ENCODE measurements at places on chromosomes 12 and 14.

DNA sequence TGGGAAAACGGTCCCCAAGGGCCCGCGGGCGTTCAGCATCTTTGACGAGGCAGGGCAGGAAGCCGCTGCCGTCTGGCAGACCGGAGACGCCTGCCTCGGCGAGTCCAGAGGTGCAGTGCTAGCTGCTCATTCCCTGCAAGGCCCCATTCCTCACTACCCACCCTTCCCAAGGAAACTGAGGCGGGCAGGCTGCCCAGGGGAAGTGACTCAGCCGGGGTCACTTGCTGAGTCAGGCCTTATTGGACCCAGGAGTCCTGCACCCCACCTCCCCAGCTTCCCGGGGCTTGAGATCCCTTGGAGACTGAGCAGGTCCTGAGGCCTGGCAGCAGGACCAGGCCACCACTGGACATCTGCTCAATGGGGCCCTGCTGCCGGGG is 3.7 kb downstream of the SH2B3 start:
- DNase-seq: peak; percentile 51

DNA sequence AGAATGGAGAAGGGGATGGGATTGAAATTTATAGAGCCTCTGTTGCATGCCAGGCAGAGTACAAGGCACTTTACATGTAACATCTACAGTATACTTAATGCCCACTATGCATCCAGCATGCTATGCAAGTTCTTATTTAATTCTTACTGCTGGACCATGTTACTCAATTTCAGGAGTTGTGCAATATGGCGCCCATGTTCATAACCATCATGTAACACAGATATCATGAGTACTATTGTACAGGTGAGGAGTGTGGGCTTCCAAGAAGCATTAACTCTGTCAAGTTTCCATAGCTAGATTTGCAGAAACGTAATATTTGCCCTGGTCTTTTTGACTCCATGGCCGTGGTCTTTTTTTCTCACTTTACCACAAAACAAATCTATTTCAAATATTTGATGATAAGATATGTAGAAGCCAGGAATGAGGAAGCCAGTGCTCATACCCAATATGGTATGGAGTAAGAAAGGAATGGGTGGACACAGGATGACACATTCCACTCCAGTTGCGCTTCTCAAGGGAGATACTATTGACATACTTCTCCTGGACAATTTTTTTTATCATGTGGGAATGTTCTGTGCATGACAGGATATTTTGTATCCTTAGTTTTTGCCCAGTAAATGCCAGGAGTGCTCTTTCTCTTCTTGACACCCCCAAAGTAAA is 191.8 kb downstream of the C12orf75 start:
- DNase-seq: no peak

- no peak for DNase-seq
Observed at GRCh38 chr12:76799362-76799761, 35.4 kb downstream of the ZDHHC17 start.

DNA sequence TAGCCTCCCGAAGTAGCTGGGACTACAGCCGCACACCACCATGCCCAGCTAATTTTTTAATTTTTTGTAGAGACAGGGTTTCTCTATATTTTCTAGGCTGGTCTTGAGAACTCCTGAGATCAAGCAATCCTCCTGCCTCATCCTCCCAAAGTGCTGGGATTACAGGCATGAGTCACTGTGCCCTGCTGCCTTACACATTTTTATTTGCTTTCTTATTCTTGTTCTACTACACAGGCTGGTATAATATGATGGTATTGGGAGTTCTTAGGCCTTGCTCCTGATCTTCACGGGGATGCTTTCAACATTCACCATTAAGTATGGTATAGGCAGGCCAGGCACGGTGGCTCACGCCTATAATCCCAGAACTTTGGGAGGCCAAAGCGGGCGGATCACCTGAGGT is 21.2 kb downstream of the DGLUCY start:
- DNase-seq: no peak

DNA sequence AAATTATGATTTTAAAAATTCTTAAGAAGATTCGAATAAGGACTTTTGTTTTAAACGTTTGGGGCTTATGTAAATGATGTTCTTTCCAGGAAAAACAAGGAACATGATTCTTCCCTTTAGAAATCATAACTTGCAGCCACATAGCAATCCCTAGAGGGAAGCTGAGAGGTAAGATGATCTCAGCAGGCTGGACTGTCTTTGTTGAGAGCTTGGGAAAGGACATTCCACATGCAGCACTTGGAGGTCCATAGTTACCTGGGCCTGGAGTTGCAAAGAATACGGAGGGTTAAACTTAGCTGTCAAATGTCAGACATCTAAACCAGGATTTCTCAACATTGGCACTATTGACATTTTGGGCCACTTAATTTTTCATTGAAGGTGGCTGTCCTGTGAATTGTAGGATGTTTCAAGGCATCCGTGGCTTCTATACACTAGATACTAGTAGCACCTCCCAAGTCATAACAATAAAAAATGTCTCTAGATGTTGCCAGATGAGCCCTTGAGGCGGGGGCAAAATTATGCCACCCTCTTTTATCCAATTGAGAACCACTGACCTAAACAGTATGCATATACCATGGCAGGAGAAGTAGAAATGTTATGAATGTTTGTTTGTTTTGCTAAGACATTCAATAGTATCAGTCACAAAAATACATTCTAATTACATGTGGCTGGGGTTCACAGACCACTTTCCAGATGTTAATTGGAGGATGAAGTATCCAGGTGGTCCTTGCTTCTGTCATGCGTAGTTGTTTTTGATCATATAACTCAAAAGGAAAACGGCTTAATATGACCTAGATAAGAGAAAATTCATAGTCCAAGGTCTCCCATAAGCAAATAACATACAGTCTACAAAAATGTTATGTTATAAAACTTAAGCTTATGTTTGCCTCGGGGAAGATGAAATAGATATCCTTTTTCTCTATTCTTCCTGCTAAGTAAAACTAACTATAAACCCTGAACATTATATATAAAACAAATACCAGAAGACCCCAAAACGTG is 30.5 kb downstream of the TTC6 start:
- no peak for DNase-seq

DNA sequence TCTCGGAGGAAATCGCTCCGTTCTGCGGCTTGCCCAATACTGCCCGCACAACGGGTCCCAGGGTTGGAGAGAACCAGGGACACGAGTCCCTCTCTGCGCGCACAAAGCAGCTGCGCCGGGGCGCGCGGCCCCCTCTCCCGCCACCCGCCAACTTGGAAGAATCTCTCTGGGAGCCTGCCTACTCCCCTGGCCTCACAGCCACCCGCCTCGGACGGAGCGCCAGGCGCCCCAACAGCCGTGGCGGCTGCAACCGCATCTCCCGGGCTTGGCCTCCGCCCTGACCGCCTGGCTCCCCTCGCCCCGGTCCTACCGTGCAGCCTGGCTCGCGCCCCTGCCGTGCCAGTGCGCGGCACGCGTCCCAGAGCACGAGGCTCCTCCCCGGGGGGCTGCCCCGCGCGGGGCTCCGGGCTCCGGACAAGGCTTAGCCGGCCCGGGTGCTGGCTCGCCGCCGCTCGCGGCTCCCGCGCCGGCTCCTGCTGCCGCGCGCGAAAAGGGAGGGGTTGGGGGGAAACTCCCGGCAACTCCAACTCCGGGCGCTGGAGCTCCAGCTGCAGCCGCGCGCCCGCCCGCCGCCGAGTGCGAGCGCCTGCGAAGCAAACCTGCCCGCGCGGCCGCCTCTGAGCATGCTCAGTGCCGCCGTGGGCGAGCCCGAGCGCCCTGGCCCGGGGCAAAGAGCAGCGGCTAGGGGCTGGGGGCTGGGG is at the start of gene STXBP6:
STXBP6 (minus strand) TSS at position 580 of the 701 bp plus-strand sequence. CDS start 75,329 bp downstream, outside the sequence.
- no peak for DNase-seq

- DNase-seq: peak; percentile 36
Observed at GRCh38 chr12:111424189-111424792, 18.6 kb downstream of the SH2B3 start.

DNA sequence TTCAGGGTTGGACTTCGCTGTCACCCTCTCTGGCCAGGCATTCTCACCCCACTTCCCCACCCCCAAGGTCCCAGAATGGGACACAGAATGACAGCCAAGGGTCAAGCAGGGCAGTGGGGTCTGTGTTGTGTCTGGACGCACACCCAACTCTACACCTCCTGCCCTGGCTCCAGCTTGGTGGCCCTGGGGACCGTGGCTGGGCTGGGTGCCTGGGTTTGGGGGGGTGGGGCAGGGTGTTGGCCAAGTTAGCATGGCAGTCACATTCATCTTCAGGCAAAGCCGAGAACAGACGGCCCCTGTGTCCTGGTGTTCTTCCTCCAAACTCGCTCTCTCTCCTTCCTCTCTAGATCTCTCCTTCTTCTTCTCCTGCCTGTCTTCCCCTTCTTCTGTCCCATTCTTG is 5.6 kb downstream of the LRP1 start:
- DNase-seq: no peak

DNA sequence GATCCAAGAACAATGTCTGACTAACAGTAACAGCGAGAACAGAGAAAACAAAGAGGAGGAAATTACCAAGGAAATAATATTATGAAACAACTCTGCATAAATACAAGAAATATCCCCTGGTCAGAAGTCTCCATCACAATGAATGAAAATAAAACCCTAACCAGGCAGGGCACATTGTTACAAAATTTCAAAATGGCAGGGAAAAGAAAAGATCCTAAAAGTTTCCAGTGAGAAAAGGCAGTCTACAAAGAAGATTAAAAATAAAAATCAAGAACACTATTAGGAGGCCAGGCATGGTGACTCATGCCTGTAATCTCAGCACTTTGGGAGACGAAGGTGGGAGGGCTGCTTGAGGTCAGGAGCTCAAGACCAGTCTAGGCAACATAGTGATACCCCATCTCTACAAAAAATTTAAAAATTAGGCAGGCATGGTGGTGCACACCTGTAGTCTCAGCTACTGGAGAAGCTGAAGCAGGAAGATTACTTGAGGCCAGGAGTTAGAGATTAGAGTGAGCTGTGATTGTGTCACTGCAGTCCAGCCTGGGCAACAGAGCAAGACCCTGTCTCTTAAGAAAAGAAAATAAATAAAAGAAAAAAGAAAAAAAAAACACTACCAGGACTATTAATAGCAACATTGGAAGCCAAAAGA is 47.8 kb downstream of the FERMT2 start:
- no peak for DNase-seq

GRCh38 chr12:125330645-125331341 is 265.6 kb downstream of the AACS start:
- peak; percentile 8 for DNase-seq

DNA sequence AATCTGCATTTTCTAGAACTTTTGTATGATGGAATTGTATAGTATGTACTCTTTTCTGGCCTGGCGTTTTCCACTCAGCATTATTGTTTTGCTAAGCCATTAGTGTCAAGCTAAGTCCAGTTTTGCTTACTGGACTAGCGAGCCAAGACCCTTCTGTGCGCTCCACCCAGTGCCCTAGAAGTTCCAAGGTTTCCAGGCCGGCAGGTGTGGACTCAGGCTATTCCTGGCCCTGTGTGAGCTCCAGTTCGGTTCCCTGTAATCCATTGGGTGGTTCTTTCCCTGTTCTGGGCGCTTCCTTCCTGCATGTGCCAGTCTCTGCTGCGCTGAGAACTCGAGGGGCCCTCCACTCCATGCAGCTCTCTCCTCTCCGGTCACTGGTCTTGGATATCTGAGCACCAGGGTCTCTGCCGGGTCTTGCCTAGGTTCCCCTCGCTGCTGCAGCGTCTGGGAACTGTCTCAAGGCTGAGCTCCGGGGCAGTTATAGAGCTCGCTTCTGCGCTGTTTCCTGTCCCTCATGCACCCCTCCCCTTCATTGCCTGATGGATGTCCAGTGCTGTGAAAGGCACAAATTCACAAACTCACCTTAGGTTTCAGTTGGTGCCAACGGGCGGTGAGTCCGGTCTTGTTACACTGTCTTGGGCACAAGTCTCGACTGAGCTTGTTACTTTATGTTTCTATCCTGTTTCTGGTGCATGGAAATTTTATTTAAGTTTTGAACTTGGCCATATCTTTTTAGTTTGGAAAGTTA is 100.8 kb downstream of the ADGRD1 start:
- no peak for DNase-seq

GRCh38 chr12:122951406-122951805 is 14.9 kb downstream of the ABCB9 start:
- DNase-seq: no peak

DNA sequence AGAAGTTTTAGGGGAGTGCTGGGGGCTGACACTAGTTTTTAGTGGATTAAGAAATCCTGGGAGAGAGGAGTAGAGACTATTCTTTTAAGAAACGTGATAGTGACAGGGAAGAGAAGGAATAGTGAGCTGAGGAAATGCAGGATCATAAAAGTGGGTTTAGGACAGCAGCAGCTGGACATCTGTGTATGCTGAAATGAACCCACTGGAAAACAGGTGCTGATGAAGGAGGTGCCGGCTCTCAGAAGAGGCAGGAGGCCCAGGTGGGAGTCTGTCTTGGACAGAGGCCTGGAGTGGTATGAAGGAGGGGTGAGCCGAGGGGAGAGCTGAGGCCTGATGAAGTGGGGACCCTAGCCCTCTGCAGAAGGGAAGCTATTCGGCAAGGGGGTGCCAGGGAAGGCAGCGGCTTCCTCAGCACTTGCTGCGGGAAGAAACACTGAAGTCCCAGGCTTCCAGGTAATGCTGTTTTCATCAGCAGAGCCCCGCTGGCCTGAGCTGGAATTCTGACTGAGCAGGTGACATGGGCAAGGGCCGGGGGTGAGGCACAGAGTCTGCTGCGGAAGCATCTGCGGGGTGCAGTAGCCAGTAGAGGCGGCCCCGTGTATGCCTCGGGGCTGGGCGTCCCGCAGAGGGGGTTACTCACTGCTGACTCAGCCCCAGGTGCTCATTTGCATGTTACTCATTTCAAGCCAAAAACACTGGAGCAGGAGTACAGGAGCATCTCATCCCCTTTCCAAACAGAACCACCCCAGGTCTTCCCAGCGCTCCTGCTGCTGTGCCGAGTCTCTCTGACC is 89.7 kb downstream of the TMCC3 start:
- no peak for DNase-seq

DNA sequence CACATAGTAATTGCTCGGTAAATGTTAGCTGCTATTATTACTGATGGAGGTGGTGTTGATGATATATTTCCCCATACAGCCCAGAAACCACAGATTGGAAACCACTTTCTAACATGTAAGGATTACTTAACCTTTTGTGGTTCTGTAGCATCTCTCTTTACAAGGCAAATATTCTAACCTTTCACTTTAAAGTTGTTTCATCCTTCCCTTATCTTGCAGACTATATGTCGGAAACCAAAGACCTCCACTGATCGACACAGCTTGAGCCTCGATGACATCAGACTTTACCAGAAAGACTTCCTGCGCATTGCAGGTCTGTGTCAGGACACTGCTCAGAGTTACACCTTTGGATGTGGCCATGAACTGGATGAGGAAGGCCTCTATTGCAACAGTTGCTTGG is 75.8 kb downstream of the FRMD6 start:
- DNase-seq: no peak

DNA sequence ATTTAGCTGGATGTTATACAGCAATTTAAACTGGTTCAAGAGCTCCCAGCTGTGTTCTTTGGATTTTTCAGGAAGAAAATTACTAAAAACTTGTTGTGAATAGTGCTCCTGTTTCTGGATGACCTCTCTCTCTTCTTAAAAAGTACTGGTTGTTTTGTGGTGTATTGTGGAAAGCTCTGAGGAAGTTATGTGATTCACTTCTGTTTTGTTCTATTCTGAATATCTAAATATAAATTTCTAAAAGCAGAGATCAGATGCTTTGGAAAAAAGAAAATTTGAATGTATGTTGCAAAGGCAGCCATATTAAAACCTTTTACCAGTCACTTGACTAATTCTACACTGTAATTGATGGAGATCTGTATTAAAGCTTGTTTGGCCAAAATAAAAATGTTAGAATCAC is 3.4 kb upstream of the C3AR1 start:
- DNase-seq: no peak

- no peak for DNase-seq
Observed at GRCh38 chr12:3032770-3033538, 44.2 kb upstream of the TSPAN9 start.

Measured in NCI-H2171 treated with DMSO at 0.1 percent for 48 hours (cell line).